ENCODE measurements at places on chromosomes 7 and 10.

GRCh38 chr7:99156649-99157048 lies 12.7 kb upstream of the SMURF1 start:
- DNase-seq: no peak

GRCh38 chr7:82700741-82701140 lies 257.2 kb upstream of the CACNA2D1 start:
- DNase-seq: no peak

GRCh38 chr7:57412168-57412567 lies 37.8 kb upstream of the ZNF716 start:
- no peak for DNase-seq

DNA sequence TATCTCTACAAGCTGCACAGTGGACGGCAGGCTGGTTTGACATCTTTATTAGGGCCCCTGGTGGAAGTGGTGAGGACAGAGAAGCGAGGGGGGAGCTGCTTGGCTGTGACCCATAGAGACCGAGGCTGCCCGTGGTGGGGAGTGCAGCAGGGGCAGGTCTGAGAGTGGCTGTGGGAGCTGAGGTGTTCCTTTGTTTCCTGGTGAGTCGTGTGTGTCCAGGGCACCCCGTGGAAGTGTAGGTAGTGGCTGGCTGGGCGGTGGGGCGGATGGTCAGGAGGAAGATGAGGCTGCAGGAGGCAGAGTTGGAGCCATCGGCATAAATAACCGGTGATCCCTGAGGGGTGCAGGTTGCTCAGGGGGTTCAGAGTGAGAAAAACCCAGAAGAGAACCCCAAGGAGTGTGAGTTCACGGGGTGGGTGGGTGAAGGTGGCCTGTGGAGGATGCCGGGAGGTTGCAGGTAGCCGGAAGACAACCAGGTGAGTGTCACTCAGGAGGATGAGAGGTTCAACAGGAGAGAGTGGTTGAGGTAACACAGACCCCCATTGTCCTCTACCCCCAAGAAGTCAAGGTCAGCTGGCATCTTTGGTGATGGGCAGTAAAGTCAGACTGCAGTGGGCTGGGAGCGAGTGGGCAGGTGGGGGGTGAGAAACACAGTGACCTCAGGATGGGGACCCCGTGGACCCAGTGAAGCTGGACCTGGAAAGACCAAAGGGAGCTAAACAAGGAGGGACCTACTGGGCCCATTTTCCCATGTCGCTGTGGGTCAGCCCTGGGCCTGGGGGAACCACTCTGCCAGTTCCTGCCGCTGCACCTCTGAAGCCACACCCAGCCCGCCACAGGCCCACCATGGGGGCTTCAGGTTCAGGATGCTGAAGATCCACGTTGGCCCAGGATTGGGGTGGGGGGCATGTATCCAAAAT lies 7.8 kb downstream of the ATP6V0E2 start:
- no peak for DNase-seq

DNA sequence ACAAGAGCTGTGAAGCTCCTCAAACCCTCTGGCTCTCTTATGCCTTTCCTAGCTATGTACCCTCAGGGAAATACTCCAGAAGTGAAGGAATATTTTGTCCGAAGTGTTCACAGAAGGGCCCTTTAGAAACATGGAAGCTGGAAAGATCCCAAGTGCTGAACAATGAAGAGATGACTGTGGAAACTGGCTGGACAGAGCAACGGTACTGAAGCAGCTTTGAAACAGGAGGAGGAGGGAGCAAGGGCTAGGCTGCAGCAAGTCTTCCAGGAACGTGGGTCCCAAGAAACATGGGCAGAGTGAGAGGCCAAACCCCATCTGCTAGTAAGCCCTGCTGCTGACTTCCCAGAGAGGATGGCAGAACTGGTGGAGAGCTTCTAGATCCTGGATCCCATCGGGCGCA lies 3.0 kb upstream of the PSAP start:
- no peak for DNase-seq

- no peak for DNase-seq
These were observed 4.1 kb downstream of the ARMC3 start for GRCh38 chr10:22931948-22932347.

- DNase-seq: no peak
These were observed 72.7 kb downstream of the PLCE1 start for GRCh38 chr10:94066411-94066810.

DNA sequence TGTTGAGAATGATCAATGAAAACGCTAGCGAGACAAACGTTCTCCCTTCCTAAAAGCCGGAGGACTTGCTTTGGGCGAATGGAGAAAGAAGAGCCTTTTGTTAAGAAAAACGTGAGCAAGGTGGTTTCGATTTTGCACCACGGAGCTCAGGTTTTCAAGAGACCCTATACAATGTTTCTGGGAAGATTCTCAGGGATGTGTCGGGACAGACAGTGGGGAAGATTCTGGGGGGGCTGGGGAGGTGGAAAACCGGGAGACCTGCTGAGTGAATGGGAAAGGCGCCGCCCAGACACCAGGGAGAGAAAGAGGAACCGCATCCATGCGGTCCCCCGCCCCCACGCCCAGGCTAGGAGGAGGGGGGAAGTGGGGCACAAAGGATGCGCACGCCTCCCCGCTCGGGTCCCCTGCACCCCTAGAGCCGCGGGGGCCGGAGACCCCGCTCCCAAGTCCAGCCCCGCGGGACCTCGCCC lies 745 bp downstream of the YWHAG start:
- peak; percentile 22 for DNase-seq

GRCh38 chr10:101330631-101331225 lies 23.2 kb upstream of the BTRC start:
- DNase-seq: no peak

DNA sequence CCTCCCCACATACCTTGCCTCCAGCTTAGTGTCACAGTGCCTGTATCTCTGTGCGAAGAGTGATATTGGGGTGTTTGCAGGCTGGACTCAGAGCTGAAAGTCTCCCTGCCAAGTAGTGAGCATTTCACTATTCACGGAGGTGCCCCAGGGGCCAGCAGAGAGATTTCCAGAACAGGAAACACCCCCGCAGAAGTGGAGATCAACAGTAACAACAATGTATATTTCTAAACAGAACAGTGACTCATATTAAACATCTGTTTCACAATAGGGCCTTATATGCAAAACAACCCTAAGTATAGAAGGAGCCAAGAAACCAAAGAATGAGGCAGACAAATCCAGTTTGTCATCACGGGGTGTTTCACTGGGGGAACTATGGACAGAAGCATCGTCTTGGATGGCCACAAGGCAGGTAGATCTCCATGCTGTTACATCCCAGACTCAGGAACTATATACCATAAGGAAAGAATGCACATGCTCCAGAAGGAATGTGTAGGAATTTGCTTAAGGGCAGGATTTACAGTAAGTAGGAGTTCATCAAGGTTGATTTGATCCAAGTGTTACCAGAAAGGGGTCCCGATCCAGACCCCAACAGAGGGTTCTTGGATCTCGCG lies 29.3 kb upstream of the CCL24 start:
- DNase-seq: no peak

- no peak for DNase-seq
These were observed 33.8 kb downstream of the IL15RA start for GRCh38 chr10:5943536-5943935.

DNA sequence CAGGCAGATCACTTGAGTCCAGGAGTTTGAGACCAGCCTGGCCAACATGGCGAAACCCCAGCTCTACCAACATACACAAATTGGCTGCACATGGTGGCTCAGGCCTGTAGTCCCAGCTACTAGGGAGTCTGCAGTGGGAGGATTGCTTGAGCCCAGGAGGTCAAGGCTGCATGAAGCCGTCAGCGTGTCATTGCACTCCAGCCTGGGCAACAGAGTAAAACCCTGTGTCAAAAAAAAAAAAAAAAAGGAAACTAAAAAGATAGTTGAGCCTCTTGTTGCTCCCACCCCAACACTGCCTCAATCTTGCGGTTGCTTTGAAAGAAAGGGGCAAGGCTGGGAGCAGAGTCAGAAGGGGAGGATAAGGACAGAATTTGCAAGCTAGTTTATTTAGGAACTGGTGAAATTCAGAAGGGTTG lies 69.9 kb downstream of the SYPL1 start:
- DNase-seq: no peak
